SW 1271 (cell line): ENCODE measurements at places on chromosomes 3 and 15.
A peak's percentile ranks its signal among the peaks of the same experiment; 100 is the strongest.

GRCh38 chr3:143078883-143079282 lies 40.7 kb upstream of the CHST2 start:
- peak; percentile 6 for DNase-seq

GRCh38 chr3:10629671-10630040 lies 124.3 kb upstream of the ATP2B2 start:
- DNase-seq = no peak

DNA sequence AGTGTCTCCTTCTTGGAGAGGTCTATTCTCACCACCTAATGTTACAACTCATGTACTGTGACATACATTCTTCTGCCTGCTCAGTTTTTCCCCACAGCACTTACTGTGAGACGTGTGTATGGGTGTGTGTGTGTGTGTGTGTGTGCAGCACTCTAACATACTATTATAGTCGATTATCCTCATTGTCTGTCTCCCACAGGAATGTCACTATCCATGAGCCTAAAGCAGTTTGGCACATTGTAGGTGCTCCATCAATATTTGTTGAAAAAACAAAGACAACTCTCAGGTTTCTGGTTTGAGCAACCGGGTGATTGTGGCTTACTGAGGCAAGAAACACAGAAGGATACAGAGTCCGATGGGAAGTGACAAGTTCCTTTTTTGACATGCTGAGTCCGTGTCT lies 8.6 kb upstream of the ZNF148 start:
- DNase-seq = no peak

GRCh38 chr3:37145611-37146010 lies 28.8 kb downstream of the LRRFIP2 start:
- DNase-seq = no peak

- DNase-seq = peak; percentile 11
These were observed 3.0 kb downstream of the TMEM207 start for GRCh38 chr3:190446573-190447279.

DNA sequence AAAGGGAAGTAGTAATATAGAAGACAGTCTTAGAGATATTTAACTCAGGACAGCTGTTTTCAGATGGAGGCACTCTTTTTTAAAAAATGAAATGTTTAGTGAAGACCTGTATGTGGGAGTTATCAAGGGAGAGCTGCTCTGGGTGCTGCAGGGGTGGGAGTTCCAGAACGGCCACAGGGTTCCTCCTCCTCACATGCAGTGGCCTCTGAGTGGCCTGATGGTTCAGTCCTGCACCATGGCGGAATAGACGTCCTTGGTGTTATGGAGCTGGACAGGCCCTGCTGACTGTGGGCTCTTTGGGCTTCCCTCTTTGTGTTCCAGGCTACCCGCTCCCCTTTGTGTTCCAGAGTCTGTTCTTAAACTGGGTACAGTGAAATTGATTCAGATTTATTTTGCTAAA lies 126.1 kb downstream of the CHST2 start:
- DNase-seq = no peak

DNA sequence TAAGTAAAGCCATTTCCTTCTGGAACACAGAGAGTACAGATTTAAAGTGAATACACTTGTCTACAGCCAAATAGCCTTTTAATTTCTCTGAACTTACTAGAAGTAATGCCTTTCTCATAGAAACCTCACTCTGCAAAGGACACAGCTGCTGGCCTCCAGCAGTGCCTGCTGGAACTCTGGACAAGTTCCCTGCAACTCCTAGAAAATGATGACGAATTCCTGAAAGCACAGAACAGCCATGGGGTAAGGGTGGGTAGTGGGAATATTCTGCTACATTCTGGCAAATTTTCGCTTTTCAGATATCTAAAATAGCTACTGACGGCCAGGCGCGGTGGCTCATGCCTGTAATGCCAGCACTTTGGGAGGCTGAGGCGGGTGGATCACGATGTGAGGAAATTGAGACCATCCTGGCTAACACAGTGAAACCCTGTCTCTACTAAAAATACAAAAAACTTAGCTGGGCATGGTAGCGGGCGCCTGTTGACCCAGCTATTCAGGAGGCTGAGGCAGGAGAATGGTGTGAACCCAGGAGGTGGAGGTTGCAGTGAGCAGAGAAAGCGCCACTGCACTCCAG lies 34.4 kb downstream of the RYK start:
- no peak for DNase-seq
